GM18507 (cell line): ENCODE measurements at places on chromosomes 3 and 15.

DNA sequence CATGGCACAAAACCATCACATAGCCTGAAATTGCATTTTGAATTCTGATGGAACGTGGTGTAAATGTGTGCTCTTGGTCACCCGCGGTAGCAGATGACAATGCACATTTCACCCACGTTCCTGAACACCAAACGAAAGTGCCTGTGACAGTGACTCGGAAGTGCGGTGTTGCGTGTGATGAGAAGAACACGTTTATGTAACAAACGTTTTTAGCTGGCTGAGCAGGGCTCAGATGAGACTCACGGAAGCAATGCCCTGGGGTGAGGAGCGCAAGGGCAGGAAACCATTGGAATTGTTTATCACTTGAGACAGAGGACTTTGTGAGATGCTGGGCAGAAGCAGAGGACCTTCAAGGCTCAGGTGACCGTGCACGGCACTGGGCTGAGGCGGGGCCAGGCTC, 449.2 kb upstream of the CFAP20DC start:
- no peak for DNase-seq

- DNase-seq: no peak
These were observed 475.6 kb downstream of the FOXP1 start for GRCh38 chr3:71107926-71108325.

GRCh38 chr3:142910280-142910679, 21.4 kb upstream of the PCOLCE2 start:
- DNase-seq: no peak

DNA sequence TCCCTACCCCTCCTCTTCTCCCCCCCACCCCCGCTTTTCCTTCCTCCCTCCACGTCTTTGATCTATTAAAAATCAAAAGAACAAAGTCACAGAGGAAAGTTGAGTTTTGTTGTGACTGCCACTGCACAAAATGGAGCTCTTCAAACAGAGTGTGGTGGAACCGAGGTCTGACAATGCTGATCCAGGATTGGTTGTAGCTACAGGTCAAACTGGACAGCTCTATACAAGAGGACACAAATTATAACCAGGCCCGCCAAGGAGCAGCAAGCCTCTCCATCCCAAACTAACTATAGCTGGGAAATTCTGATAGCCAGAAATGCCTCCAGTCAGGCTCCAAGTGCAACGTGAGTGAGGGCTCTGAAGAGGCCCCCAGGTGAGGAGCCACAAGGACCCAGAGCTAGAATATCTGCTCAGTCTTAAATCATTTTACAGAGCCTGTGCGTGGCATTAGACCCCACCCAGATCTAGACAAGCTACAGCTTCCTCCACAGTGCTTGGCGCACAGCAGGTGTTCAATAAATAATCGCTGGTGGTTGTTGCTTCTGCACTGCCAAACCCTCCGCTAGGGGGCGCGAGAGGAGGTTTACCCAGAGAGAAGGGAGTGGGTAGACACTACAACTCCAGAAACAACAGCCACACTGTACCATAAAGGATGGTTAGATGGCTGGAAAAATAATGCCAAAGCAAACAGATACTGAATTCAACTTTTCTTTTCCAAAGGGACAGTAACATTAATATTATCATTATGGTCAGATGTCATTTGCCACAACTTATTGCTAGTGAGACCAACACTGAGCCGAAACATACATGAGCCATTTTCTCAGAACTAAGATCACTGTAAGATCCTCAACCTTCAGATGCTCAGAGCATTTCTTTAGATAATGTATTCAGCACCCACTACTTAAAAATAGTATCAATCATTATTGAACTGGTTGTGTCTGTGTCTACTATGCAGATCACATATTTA, 44.6 kb downstream of the ZIC4 start:
- no peak for DNase-seq
